RWPE1 (cell line): ENCODE measurements at places on chromosomes 6 and 20.

GRCh38 chr6:53484476-53485280 lies 60.2 kb downstream of the GCLC start:
- DNase-seq = peak; percentile 30

- DNase-seq = peak; percentile 17
Observed at GRCh38 chr6:91276315-91276714, 689.4 kb upstream of the MAP3K7 start.

- DNase-seq = no peak
Observed at GRCh38 chr20:18191306-18191705, 53.6 kb downstream of the KAT14 start.

DNA sequence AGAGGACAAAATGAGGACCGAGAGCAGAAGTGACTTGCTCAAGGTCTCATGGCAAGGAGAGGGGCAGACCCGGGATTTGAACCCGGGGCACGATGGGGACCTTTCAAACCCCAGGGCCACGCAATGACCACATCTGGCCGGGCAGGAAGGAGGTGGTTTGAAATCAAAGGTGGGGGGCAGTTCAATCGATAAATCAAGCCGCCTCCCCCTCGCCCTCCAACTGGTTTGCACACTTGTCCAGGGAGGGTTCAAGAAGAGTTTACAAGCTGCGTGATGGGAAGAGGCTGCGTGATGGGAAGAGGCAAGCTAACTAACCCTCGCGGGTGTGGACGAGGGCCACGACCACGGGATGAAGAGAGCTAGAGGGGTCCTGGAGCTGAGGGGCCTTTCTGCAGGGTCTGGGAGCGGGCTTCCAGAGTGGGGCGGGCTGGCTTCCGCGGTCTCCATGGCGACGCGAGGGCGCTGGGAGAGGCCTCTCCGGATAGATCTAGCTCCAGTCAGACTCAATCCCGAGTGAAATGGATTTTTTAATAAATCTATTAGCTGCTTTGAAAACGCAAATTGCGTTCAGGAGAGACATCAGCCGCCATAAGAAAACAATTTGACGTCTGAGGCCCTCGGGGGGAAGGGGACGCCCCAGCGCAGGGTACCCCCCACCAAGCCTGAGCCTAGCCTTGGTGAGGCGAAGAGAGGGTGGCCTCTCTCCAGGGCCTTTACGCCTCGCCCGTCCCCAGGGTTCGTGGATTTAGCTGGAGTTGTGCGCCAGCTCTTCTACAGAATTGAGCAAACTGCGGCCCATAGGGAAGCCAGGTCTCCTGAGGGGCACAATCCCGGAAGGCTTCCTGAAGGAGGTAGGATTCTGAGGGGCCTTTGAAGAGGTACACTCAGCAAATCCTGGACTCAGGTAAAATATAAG lies 143.9 kb downstream of the GRM4 start:
- DNase-seq = no peak

DNA sequence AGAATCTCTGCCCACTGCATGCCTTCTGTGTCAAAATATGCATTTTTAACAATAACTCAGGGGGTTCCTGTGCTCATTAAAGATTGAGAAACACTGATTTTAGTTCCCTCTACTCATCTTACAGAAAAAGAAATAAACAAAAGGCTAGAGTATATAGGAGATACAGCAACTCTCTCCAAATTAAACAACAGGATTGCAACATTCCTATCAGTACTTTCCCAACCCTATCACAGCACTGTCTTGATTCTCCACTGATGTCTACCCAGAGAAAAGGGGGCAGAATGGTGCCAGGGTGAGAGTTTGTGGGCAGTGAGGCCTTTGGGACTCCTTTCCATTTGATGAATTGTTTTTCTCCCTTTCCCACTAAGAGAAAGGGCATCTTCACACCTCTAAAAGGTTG lies 4.7 kb downstream of the OTOR start:
- DNase-seq = no peak

GRCh38 chr6:26175428-26176181 lies 88.4 kb downstream of the HFE start:
- no peak for DNase-seq

DNA sequence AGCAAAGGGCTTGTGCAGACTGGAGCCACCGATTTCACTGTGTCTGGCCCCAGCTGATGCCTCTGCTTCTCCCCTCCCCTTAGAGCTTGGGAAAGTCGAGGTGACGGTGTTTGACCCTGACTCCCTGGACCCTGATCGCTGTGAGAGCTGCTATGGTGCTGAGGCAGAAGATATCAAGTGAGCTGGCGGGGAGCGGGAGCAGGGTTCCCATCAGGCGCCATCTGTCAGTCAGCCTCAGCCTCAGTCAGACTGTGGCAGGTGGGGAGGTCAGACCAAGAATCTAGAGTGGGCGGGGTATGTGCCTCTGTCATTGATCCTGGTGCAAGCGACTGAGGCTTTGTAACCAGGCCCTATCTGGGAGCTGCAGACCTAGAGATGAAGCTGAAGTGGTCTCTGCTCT lies 5.5 kb downstream of the ERGIC3 start:
- no peak for DNase-seq

DNA sequence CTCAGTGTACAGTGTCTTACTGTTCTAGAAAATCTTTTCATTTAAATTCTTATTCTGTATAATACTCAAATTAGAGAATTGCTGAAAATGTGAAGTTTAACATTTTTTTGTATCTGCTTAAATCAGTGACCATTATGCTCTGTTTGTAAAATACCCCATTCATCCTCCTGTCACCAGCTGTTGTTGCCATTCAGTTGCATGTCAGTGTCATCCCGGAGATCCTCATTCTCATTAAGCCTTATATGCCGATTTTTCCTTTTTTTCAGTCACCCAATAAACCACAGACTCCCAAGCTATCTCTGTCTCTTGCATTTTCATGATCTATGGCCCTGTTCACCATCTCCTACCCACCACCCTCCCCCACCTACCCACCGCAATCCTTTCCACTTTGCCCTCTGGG lies 20.4 kb downstream of the GTF2H5 start:
- no peak for DNase-seq

DNA sequence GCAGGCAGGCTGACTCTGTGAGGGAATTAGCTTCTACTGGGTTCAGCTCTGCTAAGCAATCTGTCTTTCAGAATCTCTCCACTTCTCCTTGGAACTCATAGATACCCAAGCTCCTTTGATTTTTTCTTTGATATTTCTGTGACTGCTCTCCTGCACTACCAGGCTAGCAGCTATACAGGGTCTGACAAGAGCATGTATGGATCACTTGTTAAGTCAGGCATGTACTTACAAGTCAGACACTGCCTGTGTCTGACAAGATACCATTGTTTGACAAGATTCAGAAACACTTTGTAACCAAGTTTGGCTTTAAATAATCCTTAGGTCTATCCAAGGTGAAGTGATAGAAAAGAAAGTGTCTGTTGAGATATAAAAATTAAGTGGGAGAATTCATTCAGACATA lies 79.5 kb downstream of the SESN1 start:
- DNase-seq = peak; percentile 9

- DNase-seq = no peak
Observed at GRCh38 chr6:12749531-12750379, 33.2 kb downstream of the PHACTR1 start.

DNA sequence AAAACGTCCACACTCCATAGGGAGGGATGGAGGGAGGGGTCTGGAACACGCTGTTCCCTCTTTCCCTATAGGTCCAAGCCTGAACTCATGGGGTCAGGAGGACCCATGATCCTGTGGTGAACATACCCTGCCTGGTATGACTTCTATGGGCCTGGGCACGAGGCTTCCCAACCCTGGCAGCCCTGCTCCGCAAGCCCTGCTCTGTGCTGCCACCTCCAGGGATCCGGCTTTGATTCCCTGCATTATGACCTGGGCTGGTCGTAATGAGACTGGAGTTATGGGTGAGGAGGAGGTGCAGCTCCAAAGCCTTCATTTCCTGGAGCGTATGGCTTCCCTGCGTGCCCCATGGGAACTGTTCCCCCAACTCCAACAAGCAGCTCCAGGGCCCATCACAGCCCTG lies 54.9 kb downstream of the CDH22 start:
- peak; percentile 33 for DNase-seq

DNA sequence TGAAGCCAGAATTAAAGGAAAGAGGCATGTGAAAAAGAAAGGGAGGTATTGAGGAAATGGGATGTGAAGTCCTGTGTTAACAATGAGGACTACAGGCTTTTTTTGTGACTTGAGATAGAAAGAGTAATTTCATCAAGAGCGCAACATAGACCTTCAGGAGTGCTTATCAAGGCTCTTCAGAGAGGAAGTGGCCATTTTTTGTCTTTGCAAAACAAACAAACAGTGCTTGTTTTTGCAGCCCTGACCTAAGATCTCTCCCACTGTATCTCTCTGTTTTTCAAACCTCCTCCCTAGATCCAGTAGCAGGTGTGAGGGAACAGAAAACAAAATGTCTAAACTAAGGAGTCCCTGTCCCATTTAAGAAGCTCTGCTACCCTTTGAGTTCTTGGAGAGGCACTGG lies 710.3 kb upstream of the MARCKS start:
- DNase-seq = no peak

DNA sequence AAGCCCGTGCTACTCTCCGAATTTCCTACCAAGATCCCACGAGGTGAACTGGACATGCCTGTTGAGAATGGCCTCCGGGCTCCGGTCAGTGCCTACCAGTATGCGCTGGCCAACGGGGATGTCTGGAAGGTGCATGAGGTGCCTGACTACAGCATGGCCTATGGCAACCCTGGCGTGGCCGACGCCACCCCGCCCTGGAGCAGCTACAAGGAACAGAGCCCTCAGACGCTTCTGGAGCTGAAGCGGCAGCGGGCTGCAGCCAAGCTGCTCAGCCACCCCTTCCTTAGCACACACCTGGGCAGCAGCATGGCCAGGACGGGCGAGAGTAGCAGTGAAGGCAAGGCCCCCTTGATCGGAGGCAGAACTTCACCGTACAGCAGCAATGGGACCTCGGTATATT lies 8.0 kb upstream of the FAM83D start:
- no peak for DNase-seq

DNA sequence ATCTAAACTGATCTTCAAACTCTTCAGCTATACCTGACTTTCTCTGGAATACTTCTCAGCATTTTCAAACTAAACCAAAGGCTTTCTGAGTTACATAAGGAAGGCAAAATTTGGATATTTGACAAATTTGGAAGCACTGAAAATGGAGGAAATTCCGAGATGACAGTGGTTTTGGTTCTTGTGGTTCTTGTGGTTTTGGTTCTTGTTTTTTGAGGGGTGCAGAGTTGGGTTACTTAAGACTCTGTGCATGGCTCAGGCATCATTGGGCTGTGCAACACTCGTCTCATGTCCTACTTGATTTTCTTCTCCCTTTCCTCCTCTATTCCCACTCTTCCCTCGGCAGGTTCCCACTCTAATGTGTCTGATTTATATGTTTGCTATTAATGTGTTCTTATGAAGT lies 78.0 kb downstream of the SLC22A3 start:
- no peak for DNase-seq

DNA sequence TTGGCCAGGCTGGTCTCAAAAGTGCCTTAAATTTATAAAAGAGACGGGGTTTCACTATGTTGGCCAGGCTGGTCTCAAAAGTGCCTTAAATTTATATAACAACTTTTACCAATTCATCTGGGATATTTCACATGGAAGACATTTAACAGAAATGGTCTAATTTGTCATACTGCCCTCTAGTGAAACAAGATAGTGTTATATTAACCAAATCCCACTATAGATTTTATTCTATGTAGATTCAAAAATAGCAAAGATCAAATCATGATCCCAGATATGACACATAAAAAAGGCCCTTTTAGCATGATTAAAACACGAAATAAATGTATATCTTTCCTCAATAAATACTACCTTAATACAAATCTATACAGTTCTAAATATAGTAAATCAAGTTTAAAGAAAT lies 102.8 kb upstream of the TFAP2D start:
- DNase-seq = no peak

DNA sequence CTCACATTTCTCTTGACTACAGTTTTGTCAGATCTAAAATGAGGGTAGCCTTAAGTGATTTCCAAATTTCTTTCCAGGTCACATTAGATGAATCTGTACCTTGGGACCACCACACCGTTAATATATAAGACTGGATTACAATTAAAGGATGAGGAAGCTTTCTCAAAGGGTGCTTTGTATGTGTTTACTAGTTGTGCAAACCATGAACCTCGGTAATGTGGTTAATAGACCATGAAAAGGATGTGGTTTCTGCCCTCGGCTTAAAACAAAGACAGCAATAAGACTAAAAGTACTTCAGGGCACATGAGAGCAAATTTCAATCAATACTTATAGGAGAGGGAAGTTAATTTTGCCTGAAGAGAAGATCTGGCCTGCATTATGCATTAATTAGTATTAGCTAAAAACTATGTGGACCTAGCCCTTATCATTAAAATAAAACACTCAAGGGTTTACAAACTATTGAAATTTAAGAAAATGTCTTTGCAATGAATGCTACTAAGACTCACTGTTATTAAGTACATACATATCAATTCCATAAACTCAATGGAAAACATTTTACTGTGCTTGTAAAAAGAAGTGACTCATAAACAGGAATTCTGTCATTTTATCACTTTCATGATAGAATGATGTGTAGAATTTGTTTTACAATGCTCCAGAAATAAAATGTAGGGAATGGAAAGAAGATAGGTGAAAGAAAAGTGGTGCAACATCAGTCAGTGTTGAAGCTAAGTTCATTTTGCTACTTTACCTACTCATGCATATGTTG lies 936 bp upstream of the TMX4 start:
- DNase-seq = no peak

- no peak for DNase-seq
Observed at GRCh38 chr20:37243937-37244571, 17.6 kb downstream of the GHRH start.

DNA sequence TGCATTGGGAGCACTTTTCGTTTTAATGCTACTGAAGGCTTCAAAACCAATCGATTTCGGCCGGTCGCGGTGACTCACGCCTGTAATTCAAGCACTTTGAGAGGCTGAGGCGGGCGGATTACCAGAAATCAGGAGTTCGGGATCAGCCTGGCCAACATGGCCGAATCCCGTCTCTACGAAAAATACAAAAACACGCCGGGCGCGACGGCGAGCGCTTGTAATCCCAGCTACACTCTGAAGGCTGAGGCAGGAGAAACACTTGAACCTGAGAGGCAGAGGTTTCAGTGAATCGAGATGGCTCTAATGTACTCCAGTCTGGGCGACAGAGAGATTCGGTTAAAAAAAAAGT lies 58.4 kb downstream of the TRIM38 start:
- DNase-seq = no peak

DNA sequence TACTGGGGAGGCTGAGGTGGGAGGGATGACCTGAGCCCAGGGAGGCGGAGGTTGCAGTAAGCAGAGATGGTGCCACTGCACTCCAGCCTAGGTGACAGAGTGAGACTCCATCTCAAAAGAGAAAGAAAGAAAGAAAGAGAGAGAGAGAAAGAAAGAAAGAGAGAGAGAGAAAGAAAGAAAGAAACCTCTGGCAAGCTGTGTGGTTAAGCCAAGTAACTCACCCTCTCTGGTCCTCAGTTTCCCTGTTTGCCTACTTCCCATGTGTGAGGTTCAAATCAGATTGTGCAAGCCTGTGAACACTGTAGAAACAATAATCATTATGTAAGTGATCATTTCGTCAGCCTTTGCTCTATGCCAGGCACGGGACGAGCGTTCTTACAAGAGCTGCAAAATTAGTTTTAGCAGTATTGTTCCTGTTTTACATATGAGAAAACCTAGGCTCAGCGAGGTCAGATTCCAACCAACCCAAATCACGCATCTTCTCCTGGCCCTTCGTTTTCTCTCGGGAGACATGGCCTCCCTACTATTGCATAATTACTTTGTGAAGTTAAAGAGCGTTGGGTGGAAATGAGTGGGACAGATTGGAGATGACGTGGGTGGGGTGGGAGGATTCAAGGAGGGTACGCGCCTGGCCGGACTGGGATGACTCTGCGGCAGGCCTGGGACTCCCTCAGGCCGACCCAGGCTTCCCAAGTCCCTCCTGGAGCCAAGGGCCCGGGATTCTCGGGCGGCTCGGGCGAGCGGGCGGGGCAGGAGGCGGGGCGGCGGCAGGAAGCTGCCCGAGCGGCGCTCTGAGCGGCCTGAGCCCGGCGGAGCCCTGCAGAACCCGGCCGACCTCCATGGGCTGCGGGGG lies at the start of gene SNX21:
TSS of gene SNX21 (plus strand) at position 770 of the 853 bp plus-strand sequence. CDS start 121 bp downstream, outside the sequence.
- DNase-seq = peak; percentile 88
